ENCODE measurements at places on chromosomes 7 and 10.
A peak's percentile ranks its signal among the peaks of the same experiment; 100 is the strongest.

DNA sequence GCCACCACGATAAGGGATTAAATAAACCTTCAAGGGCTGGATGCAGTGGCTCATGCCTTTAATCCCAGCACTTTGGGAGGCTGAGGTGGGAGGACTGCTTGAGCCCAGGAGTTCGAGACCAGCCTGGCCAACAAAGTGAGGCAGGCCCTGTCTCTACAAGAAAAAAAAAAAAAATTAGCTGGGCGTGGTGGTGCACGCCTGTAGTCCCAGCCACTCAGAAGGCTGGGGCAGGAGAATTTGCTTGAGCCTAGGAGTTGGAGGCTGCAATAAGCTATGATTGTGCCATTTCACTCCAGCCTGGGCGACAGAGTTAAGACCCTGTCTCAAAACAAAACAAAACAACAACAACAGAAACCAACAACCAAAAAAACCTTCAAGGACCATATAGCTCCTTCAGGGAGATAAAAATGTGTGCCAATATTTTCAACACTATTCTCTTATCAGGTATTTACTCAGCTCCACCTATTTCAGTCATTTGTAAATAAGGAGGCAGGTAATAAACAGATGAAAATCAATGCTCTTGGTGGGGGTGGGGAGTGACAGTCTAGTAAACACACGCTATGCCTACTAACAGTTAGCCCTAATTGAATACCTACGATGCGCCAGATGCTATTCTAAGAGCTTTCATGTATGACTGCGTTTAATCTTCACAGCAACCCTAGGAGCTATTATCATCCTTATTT, 13.2 kb downstream of the BAIAP2L1 start:
- DNase-seq: no peak

DNA sequence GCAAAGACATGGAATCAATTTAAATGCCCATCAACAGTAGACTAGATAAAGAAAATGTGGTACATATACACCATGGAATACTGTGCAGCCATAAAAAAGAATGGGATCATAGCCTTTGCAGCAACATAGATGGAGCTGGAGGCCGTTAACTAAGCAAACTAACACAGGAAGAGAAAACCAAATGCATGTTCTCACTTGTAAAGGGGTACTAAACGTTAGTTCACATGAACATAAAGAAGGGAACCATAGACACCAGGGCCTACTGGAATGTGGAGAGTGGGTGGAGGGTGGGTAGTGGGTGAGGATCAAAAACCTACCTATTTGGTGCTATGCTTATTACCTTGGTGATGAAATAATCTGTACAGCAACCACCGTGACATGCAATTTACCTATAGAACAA, 78.4 kb upstream of the GSDME start:
- no peak for DNase-seq

DNA sequence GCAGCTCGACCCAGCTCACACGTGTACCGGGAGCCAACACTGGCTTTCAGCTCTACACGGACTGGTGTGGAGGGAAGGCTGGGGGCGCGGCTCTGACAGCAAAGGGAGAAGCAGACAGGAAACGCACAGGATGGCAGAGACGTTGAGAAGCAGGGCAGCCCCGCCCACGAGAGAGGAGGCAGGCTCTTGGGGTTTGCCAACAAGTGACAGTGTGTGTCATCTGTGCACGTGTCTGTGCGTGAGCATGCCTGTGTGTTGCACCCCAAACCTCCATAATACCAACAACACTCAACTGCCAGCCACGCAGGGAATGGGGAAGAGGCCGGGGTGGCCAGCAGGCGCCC, 64.4 kb upstream of the PDGFA start:
- no peak for DNase-seq

- no peak for DNase-seq
Measured at GRCh38 chr10:88115968-88116367, 252.5 kb downstream of the PTEN start.

GRCh38 chr7:128189231-128189930, 51.7 kb upstream of the LEP start:
- DNase-seq: no peak

DNA sequence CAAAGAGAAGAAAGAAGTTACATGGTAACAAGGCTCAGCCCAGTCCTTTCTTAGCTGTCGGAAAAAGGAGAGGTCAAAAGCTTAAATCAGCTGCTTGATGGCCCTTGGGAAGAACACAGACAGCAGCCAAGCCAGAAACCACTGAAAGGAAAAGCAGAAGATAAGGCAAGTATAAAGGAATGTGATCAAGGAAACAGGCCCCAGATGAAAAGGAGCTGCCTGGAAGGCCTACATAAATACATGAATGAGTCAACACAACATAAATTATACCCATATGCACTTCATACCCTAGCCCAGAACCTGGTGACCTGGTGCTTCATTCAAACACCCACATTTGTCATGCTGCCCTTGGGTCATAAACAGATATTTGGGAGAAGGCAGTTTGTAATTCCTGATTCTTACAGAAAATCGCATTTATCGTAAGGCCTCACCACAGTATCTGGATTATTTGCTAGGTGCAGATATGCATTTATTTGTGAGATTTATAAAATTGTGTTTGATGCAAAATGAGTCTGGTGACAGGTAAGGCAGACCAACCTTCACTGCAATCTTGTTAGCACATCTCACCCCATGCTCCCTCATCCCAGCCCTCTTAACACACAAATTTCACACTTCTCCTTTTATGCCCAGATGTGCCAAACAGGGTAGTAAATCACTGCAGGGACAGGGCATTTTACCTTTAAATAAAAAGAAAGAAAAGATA, 94.9 kb upstream of the KCNIP2 start:
- no peak for DNase-seq

- DNase-seq: no peak
Measured at GRCh38 chr7:28297801-28298459, 114.4 kb upstream of the CREB5 start.

- no peak for DNase-seq
Measured at GRCh38 chr10:63441404-63441803, 24.4 kb downstream of the JMJD1C start.

- no peak for DNase-seq
Measured at GRCh38 chr10:36738738-36739431, 386.5 kb upstream of the ANKRD30A start.

DNA sequence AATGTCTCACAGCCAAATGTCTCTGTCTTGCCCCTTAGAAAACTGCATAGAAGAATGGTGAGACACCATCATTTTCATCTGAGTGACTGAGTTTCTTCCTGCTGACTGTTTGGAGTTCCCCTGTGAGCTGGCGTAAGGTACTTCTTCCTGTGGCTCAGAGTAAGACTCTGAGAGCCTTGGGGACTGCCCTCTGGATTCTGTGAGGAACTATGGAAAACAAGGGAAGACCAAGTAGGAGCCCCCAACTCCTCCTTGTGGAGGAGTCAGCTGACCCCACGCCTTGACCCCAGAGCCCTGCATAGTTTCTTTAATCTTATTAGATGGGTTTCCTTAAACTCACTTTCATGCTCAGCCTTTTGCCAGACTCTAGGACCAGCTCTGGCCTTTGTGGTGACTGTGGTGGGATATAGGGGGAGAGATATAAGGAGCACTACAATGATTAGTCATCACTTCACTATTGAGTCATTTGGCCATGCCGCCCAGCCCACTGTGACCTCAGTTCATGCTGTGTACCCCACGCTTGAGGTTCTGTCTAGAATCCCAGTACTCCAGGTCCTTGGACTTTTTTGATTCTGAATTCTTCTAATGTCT, 51.8 kb upstream of the FAM133B start:
- DNase-seq: no peak

GRCh38 chr10:46307281-46308112, 20.7 kb downstream of the ANTXRL start:
- DNase-seq: no peak

- peak; percentile 84 for DNase-seq
Measured at GRCh38 chr7:80729591-80730320, 91.3 kb downstream of the CD36 start.

GRCh38 chr7:26224359-26224758, 22.8 kb downstream of the CBX3 start:
- no peak for DNase-seq

- no peak for DNase-seq
Measured at GRCh38 chr10:117399341-117400196, 24.3 kb upstream of the PDZD8 start.

GRCh38 chr7:149707448-149707886, 65.9 kb downstream of the ZNF467 start:
- DNase-seq: no peak

DNA sequence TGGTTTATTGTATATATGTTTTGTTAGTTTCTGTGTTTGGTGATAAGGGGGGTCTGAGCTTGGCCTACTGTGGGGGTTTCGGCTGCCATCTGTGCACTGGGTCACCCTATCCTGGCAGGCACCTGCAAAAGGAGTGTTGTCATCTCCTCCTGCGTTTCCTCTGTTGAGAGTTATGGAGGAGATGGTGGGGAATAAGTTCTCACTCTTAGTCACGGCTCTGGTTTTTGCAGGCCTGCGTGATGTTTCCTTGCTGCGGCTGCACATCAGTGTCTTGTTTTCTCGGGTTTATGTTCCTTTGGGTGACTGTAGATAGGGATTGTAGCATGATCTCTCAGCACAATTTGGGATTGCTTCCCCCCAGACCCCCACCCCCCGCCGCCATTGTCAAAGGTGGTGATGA, 36.8 kb downstream of the CCM2 start:
- no peak for DNase-seq

- no peak for DNase-seq
Measured at GRCh38 chr10:123882681-123883445, 8.7 kb downstream of the CPXM2 start.

- DNase-seq: peak; percentile 84
Measured at GRCh38 chr10:62057359-62057758, 155.9 kb downstream of the ARID5B start.

DNA sequence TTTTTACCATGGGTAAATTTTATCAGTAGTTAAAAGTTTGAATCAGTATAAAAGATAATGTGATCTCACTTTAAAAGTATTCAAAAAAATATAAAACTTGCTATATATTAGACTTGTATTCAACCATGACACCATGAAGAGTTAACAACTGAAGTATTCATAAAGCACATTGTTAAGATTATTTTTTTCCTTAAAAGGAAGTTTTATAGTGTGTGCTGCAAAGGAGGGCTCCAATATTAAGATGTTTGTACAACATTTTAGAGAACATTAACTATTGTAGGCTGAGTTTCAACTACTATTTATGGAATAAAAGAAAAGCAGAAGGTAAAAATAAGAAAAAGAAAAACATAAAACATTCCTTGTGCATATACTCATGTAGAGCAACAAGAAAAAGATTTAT, 24.5 kb upstream of the CUBN start:
- no peak for DNase-seq

GRCh38 chr10:17409170-17409733, 45.1 kb downstream of the ST8SIA6 start:
- no peak for DNase-seq

DNA sequence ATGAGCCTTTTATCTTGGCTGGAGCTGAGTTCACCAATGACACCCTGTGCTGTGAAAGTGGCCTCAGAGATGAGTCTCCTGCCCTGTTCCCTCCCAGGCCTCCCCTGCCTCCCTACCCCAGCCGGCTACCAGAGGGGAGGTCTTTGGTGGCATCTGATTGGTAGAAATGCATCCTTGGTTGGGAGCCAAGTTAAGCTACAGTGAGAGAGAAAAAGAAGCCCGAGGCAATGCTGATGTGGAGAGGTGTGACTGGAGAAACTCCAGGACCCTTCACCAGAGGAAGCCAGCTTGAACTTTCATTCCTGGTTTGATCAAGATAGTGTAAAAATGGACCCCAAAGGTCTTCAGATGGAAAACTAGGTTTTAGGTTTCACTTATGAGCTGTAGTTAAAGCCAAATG, 191.1 kb upstream of the TCF7L2 start:
- no peak for DNase-seq

- no peak for DNase-seq
Measured at GRCh38 chr10:93579985-93580711, 13.7 kb downstream of the FFAR4 start.

- no peak for DNase-seq
Measured at GRCh38 chr10:110691139-110691538, 47.0 kb downstream of the RBM20 start.

GRCh38 chr7:1415389-1415990, 43.8 kb downstream of the MICALL2 start:
- no peak for DNase-seq

DNA sequence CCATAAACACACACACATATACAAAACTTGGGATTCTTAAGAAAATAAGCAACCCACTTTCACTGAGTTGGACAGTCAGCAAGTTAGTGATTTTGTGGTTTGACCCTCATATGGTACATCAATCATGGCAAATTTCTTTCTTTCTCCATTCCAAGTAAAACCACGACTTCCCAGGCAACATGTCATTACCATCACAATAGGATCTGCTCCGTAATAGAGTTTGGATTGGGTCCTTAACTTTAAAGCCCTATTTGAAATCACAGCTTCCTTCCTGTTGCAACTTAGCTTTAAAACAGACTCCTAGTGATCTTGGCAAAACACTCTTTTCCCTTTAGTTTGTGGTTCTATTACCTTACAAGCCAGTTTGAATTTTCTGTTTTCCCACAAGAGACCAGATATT, 483.6 kb downstream of the INHBA start:
- no peak for DNase-seq

- DNase-seq: no peak
Measured at GRCh38 chr10:49497358-49497757, 41.6 kb downstream of the ERCC6 start.

DNA sequence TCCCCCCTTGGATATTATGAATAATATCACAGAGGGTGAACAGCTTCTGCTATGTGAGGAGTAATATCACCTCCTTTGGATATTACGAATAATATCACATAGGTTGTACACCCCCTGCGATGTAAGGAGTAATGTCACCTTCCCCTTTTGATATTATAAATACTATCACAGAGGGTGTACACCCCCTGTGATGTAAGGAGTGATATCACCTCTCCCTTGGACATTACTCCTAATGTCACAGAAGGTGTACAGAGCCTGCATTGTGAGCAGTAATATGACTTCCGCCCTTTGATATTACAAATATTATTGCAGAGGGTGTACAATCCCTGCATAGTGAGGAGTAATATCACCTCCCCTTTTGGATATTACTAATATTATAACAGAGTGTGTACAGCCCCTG, 9.2 kb upstream of the TMEM225B start:
- no peak for DNase-seq

DNA sequence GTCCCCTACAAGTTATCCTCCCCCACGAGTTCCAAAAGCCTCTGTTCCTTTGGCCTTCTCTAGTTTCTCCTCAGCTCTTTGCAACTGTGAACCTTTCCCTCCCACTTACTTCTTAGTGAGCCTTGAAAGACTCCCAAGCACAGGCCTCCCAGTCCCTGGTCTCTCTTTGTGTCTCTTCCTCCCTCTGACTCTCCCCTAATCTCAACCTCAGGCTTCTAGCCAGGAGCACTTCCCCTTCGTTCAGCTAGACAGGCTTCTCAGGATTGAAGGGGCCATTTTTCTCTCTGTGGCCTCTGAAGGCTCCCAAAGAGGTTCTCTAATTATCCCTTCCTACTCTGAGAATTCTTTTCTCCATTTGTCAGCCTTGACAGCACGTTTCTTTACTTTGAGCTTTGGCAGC, 50.2 kb upstream of the PHYHIPL start:
- peak; percentile 52 for DNase-seq
